Astrocyte of the cerebellum (primary cell): ENCODE measurements at places on chromosomes 11 and 22.

GRCh38 chr11:2868506-2869133 is 17.0 kb downstream of the CDKN1C start:
- no peak for DNase-seq

DNA sequence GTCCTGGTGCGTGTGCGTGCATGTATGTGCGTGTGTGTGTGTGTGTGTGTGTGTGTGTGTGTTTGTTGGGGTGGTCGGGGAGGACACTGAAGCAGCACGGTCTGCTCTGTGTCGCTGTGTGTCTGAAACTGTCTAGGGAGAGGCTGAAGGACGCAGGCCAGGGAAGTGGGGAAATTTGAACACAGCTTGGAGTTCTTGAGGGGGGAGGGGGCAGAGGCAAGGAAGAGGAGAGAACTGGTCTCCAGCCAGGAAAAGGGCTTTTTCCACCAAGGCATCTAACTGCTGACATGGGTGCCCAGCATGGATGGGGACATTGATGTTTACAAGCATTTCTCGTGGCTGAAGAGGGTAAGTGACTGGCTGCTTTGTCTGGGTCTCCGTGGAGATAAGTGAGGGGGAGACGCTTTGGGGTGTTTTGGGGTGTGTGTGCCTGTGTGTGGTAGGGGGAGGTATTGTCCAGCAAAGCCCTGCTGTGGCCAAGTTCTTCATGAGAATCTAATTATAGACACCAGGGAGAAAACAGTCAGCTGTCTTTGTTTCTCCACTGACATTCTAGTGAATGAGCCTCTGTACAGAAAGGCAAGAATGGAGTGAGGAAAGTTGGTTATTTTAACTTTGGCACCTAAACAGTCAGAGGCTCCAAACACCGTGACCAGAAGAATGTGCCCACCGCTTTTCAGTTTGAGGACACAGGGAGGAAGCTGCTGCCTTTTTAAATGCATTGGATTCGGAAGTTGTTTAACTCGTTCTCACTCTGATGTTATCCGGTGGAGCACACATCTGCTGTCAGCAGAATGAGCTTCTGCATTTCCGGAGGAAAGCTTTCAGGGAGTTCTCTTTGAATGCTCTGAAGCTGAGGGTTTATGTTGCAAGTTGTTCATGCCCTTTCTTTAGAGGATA is 63.7 kb downstream of the PPFIBP2 start:
- DNase-seq, result no peak

DNA sequence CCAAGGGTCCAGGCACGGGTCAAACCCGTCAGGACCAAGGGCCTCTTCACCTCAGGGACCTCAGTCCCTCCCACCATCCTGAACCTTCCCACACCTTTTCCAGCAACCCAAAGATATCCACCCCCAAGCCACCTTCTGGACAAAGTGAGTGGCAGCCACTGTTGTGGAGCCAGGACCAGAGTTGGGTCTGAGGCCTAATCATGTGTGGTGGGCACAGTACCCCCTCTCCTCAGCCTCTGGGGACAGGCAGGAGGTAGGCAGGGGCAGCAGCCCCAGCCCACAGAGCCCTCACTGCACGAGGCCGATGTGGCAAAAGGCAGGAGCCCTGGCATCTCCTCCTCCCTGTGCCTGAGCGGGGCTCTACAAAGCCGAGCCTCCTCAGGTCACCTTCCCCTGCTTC is 2.5 kb downstream of the KCNJ11 start:
- no peak for DNase-seq

- DNase-seq, result no peak
These were observed 10.9 kb downstream of the USP2 start for GRCh38 chr11:119370486-119371046.

DNA sequence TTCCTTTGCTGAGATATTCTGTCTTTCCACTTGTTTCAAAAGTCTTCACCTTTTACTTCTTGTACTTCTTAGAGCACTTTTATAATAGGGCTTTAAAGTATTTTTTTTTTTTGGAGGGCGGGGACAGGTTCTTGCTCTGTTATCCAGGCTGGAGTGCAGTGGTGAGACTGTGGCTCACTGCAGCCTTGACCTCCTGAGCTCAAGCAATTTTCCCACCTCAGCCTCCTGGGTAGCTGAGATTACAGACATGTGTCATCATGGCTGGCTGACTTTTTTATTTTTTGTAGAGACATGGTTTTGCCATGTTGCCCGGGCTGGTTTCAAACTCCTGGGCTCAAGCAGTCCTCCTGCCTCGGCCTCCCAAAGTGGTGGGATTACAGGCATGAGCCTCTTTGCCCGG is 57.9 kb downstream of the DYNC2H1 start:
- no peak for DNase-seq

DNA sequence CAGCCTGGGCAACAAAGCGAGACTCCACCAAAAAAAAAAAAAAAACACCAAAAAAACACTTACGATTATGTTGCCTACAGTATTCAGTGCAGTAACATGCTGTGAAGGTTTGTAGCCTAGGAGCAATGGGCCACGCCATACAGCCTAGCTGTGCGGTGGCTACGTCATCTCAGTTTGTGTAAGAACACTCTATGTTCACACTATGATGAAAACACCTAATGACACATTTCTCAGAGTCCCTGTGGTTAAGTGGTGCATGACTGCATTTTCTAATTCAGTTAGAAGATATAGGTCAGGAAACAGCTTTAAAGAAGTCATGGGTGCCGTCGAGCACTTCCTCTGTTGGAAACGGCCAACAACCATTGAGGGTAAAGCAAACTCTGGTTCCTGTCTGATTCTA is 75.7 kb upstream of the ANO1 start:
- DNase-seq, result no peak

GRCh38 chr11:128532016-128532571 is 55.3 kb downstream of the ETS1 start:
- no peak for DNase-seq

GRCh38 chr11:129723761-129724162 is 91.9 kb upstream of the TMEM45B start:
- no peak for DNase-seq

DNA sequence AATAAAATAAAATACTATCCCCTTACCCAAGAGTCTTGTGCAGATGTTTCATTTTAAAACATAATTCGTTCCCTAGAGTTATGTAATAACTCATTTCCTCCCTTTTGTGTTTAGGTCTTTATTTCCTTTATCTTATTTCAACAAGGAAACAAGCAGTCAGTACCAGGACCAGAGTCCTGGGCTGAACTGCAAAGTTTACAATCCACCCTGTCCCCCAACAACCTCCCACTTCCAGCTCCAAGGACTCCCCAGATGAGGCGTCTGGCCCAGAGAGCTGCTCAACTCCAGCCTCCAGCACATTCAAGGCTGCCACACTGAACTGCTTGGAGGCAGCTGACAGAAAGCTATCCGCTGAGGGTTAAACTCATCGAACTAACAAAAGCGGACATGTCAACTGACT is 4.5 kb downstream of the POLDIP3 start:
- no peak for DNase-seq

- DNase-seq, result no peak
These were observed 14.2 kb downstream of the MOB2 start for GRCh38 chr11:1472180-1473005.
